Stimulated activated CD4-positive, alpha-beta T cell treated with anti-CD3 and anti-CD28 coated beads, TNF-alpha, amount 100 ng/mL, for 48 hours (primary cell): ENCODE measurements at places on chromosomes 5 and 9.
A peak's percentile ranks its signal among the peaks of the same experiment; 100 is the strongest.

DNA sequence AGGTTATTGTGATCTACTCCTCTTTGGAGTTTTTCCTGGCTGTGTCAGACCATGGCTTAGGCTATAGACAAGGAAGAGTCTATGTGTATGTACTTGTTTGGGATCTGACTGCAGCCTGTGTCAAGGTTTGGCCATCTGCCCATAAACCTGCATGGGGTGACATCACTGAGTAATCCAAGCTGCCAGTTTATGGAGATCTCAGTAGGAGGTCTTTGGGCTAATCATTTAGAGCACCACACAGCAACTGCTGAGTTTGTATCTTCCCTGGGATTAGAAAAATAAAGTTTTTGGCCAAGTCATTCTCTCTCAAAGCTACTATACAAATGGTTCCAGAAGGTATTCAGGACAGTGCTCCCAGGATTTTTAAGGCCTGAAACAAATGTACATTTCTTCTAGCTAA, 65.5 kb upstream of the HSPB3 start:
- DNase-seq: no peak

GRCh38 chr5:86880785-86881492, 263.2 kb downstream of the COX7C start:
- DNase-seq: peak; percentile 26

DNA sequence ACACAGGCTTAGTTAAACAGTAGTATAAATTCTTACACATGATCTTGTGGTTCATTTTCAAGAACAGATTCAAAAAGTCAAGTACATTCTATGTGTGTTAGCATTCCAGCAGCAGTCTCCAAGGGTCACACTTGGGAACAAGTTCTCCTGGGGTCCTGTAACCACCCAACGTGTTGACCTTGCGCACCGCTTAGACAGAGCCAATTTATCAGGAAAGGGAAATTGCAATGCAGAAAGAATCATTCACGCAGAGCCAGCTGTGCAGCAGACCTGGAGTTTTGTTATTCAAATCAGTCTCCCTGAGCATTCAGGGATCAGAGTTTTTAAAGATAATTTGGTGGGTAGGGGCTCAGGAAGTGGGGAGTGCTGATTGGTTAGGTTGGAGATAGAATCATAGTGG, 8.5 kb upstream of the RXFP3 start:
- no peak for DNase-seq

DNA sequence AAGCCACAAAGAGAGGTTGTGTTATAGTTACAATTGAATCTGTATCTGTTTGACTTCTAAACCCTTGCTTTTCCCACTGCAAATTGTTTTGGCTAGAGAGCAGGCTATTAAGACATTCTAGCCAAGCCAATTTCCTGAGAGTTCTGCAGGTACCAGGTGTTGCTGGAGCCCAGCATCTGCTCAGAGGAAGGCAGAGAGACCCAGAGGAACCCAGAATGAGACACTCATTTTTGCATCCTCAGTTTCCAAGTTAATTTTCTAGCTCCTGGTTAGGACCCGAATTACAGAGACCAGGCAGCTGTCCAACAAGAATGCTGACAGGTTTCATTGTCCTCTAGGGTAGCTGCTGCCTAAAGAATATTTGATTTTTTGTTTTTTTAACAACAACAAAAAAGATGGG, 266.2 kb downstream of the TRIM32 start:
- no peak for DNase-seq

DNA sequence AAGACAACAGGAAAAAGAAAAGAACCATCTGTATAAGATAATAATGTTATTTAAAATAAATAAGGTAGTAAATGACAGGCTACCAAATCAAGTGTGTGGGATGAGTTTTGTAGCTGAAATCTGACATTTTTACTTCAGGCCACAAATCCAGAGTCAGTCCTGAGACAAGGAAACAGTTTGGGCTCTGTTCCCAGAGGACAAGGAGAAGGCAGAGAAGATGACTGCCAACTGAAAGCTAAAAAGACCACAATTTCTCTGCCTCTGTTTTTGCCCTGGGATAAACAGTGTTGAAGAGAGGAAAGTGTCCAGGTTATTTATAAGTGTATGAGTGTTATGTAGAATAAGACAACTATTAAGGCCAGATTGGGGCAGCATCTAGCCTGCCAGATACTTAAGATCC, 180.5 kb downstream of the NFIB start:
- DNase-seq: no peak

DNA sequence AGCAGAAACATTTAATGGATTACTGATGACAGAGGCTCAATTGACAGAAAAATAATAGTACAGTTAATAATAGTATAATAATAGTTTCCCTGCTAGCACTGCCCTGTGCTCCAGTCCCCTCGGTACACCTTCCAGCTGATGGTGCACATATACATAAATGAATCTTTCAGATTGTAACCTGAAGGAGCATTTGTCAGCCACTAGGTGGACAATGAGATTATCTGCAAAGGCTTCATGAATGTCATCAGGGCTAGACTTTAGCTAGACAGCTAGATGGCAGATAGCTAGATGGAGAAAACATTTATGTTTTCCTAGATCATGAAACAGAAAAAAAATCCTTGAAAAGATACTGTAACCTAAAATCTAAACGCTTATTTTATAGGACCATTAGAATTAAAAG, 304.4 kb upstream of the SMC2 start:
- DNase-seq: no peak

DNA sequence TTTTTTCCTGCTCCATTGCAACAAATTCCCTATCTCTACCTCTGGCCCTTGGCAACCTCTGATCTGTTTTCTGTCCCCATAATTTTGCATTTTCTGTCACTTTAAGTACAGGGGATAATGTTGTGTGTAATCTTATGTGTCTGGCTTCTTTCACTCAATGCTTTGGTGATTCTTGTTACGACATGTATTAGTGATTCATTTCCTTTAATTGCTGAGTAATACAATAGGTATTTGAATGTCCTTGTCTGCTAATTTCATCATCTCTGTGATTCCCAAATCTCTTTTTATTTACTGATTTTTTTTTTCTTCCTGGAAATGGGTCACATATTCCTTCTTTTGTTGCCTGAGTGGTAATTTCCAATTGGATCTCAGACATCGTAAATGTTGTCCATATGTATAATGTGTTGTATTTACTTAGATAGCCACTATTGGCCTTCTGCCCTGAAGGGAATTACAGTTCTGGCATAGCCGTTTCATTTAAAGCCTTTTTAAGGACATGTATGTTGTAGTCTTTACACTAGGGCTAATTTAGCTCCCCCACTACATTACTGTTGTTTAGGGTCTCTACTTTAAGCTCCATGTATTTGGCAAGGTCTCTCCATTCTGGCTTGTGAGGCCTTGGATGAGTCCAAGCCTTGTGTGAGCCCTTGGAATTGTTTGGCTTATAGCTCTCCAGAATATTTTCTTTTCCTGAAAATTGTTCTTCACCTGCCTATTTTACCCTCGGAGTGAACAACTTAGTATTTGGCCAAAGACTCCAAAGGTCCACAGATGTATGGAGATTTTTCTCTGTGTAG, 683.8 kb downstream of the LRRC70 start:
- no peak for DNase-seq

GRCh38 chr9:74940600-74940999, 12.1 kb downstream of the C9orf40 start:
- DNase-seq: no peak

GRCh38 chr5:106171132-106171531, 1499.6 kb downstream of the EFNA5 start:
- DNase-seq: no peak

- no peak for DNase-seq
These were observed 10.8 kb downstream of the SLC9A3 start for GRCh38 chr5:513216-514100.

DNA sequence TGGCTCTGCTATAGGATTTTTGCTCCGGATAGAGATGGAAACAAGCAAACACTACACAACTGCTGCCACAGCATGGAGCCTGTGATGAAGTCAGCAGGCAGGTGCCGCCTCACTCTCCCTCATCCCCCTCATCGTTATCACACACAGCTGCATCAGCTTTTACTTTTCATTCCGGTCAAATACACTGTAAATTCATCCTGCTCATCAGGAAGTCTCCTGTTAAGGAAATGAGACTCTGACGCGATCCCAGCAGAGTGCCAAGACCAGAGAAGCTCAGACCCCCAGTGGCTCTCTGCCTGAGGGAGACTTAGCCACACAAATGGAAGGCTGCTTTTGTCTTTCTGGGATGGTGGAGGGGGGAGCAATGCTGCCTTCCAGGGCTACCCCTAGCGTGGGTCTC, 270.2 kb downstream of the ELAVL2 start:
- DNase-seq: no peak

DNA sequence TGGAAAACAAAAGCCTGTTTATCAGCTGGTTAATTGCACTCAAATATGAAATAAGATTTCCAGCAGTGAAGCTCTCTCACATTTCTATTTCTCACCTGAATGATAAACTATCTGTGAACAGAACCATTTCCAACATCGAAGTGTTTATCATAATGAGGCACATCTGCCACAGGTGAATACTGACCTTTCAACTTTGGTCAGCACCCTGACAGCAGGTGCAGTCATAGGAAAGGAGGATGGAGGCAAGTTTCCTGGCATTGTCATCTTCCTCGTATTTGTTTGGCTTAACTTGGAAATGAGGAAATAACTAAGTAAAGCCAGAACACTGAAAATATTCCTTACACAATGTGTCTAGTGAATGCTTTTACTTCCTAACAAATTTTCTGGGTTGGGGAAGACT, 716.4 kb downstream of the NR2F1-AS1 start:
- DNase-seq: no peak
